ENCODE measurements at places on chromosomes 12 and 14. TPM values are rescaled to one million over a fixed set of nuclear protein-coding genes. Genes with fewer than 3 reads are reported as not detected.

DNA sequence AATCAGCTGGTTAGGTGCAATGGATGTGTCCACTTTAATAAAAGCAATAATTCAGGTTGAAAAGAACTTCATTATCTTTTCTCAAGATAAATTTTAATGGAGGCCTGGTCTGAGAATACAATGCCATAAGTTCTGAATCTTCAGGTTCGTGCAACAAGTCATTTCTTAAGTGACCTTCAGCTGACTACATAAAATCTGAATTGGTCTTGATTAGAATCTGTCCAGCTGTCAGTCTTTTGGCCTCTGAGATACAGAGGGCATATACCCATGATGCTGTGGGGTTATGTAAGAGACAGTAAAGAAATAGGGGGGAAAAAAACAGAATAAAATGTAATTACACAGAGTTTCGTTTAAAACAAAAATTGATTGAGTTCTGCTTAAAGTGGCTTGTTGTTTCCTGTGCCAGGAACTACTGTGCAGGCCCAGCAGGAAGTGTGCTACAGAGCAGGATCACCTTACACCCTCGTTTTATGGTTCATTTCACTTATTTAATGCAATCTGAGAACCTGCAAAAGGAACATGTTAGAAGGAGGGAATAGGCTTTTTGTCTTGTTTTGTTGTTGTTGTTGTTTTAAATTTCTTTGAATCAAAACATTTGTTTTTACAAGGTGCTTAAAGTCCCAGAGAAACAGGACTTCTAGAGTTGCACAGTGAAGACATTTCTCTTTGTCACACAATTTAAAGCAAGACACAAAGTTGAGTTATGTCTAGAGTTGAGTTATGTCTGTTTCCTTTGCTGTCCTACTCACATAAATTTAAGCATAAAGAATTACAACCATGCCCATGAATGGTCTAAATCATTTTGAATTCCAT lies 64.2 kb downstream of the LGR5 start:
- no peak for DNase-seq

The GPRC5D gene
- total RNA-seq, result not detected

- DNase-seq, result no peak
These were observed 23.5 kb downstream of the APPL2 start for GRCh38 chr12:105212438-105212837.

- DNase-seq, result no peak
These were observed 4.6 kb upstream of the POU6F1 start for GRCh38 chr12:51222461-51222860.

GRCh38 chr12:12716151-12716792 lies 896 bp upstream of the CDKN1B start:
- DNase-seq, result no peak

DNA sequence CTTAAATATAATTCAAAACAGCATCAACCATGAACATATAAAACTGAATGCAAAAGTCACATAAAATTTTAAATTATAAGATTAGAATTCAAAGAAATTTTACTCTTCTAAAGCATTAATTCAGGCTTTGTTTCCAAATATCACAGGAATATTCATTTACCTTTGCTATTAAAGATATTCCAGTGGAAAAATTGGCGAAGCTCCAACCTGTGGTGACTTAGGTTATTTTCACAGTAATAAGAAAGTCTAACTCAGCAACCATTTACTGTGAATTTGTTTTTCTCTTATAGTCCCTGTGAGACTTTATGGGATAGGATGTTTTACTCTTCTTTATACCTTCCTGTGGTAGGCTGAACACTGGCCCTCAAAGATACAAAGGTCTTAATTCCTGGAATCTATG lies 3.2 kb downstream of the WDR89 start:
- DNase-seq, result no peak

- DNase-seq, result no peak
These were observed 19.9 kb upstream of the CEP170B start for GRCh38 chr14:104845033-104845666.

- no peak for DNase-seq
These were observed 70.2 kb upstream of the TBX5 start for GRCh38 chr12:114476159-114476558.

DNA sequence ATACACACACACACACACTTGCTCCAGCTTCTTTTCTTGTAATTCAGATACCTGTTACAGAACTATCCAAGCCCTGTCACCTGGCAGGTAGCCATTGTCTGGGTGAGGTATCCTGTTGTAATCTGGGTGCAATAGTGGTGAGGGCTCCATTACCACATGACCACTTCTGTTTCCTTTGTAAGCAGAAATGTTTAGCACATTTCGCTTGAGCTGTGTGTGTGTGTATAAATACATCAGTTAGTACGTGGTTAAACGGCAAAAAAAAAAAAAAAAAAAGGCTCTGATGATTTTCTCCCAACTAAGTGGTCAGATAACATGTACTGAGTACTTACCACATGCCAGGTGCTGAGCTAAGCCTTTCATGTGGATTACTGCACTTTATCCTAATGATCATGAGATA lies 129.3 kb upstream of the SSTR1 start:
- peak; percentile 47 for DNase-seq

DNA sequence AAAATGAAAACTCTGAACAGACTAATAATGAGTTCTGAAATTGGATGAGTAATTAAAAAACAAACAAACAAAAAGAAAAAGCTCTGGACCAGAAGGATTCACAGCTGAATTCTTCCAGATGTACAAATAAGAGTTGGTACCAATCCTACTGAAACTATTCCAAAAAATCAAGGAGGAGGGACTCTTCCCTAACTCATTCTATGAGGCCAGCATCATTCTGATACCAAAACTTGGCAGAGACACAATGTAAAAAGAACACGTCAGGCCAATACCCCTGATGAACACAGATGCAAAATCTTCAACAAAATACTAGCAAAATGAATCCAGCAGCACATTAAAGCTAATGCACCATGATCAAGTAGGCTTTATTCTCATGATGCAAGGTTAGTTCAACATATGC lies 183.9 kb upstream of the CNOT2 start:
- no peak for DNase-seq

GRCh38 chr14:96126339-96126782 lies 78.3 kb upstream of the BDKRB2 start:
- DNase-seq, result no peak

GRCh38 chr12:131592972-131593371 lies 117.9 kb upstream of the SFSWAP start:
- DNase-seq, result no peak

Measured in mucosa of gallbladder (tissue), 1 donor.